ENCODE measurements at places on chromosomes 5 and 9.

DNA sequence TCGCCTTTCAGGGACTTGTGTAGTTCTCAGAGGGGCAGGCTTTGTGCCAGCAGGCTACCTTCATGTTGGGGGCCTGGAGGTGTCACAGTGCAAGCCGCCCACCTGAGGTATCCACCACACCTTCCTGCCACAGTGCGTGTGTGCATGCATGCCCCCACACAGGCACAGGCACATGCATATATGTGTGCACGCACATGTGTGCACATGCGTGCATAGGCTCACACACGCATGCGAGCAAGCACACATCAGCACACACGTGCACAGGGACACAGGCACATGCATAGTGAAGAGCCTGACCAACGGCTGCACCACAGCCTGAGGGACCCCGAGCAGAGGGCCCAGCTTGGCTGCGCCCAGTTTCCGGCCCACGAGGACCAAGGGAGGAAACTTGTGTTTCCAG is 36.1 kb downstream of the IRX4 start:
- DNase-seq, result no peak

- no peak for DNase-seq
Observed at GRCh38 chr5:180598797-180599589, 7.7 kb upstream of the SCGB3A1 start.

DNA sequence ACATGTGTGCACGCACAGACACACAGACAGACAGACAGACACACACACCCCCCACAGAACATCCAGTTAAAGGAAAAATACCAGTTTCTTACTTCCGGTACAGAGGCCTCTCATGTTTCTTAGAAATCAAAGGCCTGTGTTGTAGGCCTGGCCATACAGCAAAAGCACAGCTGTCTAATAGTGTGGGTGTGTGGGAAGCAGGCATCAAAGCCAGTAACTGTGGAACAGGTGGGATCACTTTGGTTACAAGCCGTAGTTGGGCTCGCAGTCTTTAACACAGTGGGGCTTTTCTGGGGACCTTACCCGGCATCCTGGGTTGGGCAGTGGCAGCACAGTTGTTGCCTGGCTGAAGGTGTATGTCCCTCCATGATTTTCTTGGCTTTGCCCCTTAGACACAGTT is 55.2 kb downstream of the FBXL7 start:
- DNase-seq, result no peak

DNA sequence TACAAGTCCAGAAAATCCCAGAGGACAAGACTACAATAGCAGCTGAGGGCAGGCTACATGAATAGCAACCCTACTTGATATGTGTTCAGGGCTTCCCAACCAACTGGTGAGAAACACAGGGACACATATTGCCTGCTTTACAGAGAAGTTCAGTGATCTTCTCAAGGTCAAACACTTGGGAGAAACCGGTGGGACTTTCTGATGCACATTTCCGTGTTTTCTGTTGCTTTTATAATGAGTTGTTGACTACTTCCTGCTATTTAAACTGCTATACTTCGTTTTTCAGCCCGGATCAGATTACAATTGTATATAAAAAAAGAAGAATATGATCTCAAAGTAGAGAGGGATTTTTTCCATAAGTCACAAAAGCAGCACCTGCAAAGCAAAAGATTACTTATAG is 175.1 kb downstream of the SNX18 start:
- no peak for DNase-seq

GRCh38 chr9:113343732-113344231 is 3.7 kb upstream of the WDR31 start:
- DNase-seq, result peak; percentile 97

DNA sequence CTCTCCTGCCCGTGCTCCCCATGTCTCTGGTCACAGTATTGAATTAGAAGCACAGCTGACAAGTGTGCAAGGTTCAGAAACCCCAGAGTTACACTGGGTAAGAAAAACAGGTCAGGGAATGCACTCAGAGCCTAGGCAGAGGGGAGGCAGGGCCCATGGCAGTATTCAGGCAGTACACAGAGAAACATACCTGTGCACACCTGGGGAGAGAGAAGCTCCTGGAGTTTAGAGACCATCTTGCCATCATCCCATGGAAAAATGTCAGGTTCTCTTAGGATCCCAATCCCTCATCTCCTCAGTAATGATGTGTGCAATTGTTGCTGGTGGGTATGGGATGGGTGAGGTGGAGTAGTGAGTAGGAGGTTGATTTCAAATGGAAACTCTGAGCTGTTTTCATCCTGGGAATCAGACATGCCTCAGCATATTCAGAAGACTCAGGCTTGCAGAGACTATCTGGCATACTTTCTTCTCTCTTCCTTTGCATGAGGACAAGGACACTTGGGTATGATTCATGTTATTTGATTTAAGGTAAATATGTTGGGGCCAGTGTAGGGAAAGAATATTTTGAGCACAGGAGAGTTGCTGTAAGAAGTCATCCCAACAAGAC is 228.5 kb downstream of the ESM1 start:
- no peak for DNase-seq

- DNase-seq, result peak; percentile 27
Observed at GRCh38 chr5:130529511-130530485, 625.5 kb downstream of the CHSY3 start.

DNA sequence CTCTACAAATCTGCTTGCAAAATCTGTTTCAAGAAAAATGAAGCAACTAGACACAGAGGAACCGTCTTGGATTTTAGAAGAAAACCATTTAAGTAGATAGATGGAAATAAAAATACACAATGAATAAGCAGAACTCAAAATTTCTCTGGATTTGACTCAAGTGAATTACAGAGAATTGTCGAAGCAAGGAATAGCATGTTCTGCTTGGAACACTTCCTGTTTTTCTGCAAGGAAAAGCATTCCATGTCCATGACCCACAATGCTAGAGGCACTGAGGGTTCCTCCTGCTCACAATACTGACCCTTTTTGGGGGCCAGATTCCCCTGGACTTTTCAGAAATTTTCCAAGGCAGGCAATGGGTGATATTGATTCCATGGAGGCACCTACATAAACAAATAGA is 29.8 kb downstream of the PRUNE2 start:
- no peak for DNase-seq

DNA sequence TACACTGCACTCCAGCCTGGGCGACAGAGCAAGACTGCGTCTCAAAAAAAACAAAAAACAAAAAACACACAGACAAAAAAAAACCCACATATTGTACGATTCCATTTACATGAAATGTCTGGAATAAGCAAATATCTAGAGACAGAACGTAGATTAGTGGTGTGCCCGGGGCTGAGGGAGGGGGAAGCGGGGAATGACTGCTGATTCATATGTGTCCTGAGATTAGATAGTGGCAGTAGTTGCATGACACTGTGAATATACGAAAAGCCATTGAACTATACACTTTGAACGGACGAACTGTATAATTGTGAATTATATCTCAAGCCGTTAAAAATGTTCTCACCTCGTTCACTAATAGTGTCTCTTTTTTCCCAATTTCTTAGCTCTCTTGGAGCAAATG is 23.9 kb downstream of the FGF1 start:
- DNase-seq, result no peak

DNA sequence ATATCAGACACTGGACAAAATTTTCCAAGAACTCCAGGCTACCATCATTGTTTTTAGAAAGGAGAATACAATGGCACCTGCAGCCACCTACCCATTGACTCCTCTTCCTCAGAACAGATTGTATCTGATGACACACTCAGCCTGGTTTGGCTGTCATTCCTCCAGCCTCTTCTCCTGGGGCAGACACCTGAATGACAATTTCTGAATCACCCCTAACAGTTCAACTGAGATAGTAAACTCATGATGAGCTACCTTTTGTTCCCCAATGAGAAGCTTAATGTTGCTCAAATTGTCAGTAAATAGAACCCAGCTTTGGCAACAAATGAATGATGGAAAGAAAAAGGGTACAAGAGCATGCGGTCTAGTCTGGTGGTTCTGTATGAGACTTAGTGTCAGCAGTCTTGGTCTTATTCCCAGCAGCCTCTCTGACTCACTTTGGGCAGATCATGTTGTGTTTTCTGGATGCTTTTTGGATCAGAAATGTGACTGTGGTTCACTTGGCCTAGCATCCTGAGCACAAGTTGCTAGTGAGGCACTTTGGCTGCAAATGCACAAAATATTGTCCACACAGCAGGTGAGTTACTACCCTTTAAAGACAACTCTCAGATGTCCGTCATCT is 78.3 kb downstream of the MAMDC2 start:
- DNase-seq, result no peak

DNA sequence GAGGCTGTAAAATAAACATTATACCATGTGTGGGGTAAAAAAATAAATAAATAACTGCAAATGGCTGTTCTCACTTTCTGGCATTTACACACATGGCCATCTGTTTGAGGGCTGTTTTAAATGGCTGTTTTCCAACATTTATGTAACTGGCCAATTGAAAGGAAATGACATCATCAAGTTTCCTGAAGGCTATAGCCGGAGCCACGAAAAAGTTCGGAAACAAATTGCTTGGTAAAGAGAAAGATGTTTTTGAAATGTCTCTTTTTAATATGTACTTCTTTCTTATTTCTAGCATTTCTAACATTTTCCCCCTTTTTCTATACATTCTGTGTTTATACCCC is 95.4 kb upstream of the DAB2 start:
- DNase-seq, result peak; percentile 63

GRCh38 chr9:91840882-91841281 is 109.1 kb downstream of the ROR2 start:
- DNase-seq, result no peak

DNA sequence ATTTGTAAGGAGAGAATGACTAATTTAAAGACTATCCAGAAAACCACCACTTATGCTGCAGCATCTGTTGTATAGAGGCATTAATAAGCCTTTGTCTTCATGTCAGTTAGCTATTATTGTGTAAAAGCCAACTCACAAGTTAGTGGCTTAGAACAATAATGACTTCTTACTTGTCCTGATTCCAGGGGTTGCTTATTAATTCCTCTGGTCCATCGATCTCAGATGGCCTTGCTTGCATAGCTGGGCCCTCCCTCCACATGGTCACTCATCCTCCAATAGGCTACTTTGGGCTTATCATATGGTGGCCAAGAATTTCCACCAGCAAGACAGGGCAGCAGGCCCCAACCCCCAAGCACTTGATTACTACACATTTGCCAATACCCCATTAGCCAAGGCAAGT is 44.5 kb upstream of the STK32A start:
- DNase-seq, result no peak

GRCh38 chr9:77677957-77678535 is 29.9 kb upstream of the GNA14 start:
- peak; percentile 19 for DNase-seq

- DNase-seq, result no peak
Observed at GRCh38 chr9:92534204-92534603, 1.6 kb downstream of the ECM2 start.

DNA sequence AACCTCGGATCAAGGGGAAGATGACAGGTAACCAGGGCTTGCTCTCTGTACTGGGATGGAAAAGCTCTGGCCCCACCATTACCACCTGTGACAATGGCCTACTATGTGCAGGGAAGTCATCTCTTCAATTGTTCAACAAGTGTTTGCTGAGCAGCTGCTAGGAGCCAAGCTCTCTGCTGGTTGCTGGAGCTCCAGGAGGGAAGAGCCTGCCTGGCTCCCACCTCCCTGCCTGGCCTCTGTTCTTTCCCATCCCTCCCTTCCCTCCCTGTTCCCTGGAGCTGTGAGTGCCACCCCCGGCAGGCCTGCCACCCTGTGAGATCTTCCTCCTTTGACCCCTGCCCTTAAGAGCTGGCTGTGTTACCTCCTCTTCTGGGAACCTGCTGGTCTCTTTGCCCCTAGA is 59.7 kb upstream of the IER5L start:
- no peak for DNase-seq

DNA sequence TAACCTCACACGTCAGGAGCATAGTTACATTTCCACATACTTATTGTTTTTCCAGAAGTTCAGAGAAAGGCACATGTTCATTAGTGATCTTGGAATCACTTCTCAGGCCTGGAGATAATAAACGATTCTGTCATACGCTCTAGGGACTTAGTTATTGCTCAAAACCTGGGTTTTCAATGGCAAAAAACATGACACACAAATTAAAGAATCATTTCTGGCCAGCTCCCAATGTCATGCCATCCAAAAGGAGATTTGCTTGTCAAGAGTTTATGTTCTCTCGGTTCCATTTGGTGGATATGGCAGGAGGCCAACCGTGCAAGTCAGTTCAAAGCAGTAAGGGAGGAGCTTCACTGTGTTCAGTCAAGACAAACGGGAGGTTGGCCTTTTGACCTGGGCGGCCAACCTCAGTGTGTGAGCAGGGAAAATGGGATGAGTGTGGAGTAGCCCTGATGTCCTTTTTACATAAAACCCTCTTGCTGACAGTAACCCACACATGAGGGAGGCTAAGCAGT is 123.4 kb downstream of the NXNL2 start:
- peak; percentile 78 for DNase-seq

GRCh38 chr9:8727191-8727590 is 927.6 kb upstream of the DMAC1 start:
- DNase-seq, result no peak

DNA sequence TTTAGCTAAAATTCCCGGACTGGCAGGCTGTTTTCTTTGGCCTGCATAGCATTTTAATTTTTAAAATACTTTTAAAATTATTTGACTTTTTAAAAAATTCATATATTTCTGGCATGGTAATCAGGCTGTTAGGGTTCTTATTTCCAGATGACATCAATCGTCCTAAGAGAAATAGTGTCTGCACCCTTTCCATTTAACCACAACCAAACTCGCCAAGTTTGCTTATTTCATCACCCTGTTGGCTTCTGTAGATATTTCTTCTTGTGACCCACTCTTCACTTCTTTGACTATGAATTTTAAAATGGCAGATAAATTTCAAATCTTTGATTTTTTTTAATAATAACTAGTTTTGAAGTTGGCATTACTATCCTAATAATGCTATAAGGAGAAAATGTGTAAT is 675.7 kb upstream of the FTMT start:
- no peak for DNase-seq

GRCh38 chr5:10162468-10162867 is 87.2 kb downstream of the ATPSCKMT start:
- no peak for DNase-seq

DNA sequence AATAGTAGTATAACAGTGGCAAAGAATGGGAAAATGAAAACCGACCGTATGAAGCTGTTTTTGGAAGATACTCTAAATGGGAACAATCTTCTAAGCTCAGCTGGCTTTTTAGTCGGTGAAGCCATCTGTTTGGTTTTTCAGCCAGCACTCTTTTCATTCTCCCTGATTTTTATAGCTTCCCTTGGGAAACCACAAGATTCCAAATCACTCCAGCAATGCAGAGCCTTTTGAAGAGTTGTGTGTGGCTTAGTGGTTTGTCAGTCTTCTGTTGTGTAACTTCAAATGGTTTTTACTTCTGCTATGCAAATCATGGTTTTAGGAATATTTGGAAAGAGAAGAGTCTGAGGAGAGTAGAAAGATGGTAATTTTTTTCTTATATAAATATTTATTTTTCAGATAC is 180.7 kb downstream of the KDM4C start:
- DNase-seq, result peak; percentile 92

GRCh38 chr9:120456218-120456617 is 123.7 kb downstream of the CDK5RAP2 start:
- no peak for DNase-seq
